ENCODE measurements at places on chromosomes 11 and 22. TPM values are rescaled to one million over a fixed set of nuclear protein-coding genes. Genes with fewer than 3 reads are reported as not detected.
A peak's percentile ranks its signal among the peaks of the same experiment; 100 is the strongest.

The PRMT3 gene
- 33.7 TPM for total RNA-seq

The MYO18B gene
- not detected for total RNA-seq

The KLHL35 gene
- total RNA-seq: not detected

The ABCC8 gene
- not detected for total RNA-seq

The APOL6 gene
- total RNA-seq: 13.6 TPM

The SCUBE2 gene
- 0.10 TPM for total RNA-seq

The OR52I1 gene
- total RNA-seq: not detected

The NCAPH2 gene
- total RNA-seq: 39.0 TPM

The C22orf23 gene
- total RNA-seq: 1.1 TPM

The OSM gene
- not detected for total RNA-seq

The DGCR2 gene
- 19.1 TPM for total RNA-seq

The CD6 gene
- total RNA-seq: not detected

The UBQLN3 gene
- not detected for total RNA-seq

The CERK gene
- total RNA-seq: 19.6 TPM

DNA sequence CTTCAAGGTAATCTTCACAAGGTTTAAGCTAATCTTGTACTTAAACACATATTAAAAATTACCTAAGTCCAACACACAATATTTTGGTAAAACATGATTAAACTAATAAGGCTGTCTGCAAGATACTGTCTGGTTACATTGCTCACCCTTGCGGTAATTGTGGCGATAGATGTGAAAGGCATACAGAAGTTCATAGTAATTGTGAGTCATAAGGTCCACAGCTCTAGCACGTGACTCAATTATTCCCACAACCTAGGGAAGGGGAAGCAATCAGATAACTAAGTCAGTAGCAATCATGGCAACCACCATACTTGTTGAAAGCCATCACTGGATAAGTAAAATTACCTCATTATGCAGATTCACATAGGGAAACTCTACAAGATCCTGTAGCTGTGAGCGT is 30.5 kb upstream of the FNBP4 start:
- DNase-seq: peak; percentile 41

GRCh38 chr22:46800102-46800857 is 37.8 kb downstream of the TBC1D22A start:
- DNase-seq: no peak

DNA sequence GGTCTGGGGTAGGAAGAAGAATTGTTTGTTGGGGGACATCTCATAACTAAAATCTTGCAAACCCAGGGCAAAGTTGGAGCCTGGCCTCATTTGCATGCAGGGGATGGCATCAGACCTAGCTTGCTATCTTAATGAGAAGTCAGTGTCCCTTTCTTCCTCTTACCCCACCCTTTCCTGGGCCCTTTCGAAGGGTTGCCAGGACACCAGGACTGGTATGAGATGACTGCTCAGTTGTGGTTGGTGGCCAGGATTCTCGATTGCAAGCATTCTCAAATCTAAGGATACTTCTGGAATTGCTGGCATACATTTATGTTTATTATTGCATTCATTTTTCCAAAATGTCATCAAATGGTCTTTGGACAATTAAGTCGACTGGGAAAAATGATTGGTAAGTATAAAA is 131.0 kb downstream of the SLC1A2 start:
- DNase-seq: no peak

DNA sequence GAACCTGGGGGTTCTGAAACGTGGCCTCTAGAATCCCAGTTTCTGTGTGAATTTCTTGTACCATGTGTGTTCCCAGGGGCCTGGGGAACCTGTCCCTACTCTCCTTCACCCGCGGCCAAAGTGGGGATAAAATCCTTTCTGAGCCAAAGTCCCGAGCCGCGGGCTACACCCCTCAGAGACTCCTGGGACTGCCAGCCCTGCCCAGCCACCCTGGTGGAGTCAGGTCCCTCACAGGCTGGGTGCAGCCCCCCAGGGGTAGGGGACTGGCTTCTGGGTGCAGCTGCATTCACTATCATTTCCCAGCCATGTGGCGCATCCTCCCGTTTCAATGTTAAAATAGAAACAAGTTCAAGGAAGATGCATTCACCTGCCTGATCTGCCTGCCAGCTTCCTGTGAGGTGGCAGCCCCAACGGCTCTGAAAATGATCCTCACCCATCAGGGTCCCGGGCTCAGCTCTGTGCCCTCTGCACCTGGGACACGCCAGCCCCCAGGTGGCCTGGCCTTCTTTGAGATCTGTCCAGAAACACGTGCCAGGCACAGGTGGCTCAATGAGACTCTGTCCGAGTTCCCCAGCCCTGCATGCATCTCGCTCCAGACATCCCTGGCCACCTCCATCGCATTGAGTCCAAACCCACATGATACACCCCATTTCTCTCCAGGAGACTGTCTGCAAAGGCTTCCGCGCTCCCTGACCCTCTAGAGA is 338.8 kb downstream of the CTTN start:
- DNase-seq: no peak

DNA sequence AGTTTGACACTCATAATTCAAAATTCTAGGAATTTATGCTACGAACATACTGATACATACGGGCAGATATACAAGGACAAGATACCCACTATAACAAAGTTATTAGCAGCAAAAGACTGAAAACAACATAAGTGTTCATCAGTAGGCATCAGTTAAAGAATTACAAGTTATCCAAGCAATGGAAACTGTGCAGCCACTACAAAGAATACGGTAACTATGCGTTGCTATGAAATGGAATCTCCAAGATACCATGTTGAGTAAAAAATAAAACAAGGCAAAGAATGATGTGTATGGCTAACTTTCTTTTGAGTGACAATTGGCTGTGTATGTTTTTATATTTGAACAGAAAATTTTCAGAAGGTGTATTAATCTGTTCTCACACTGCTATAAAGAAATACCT is 151.7 kb downstream of the ADAMTS15 start:
- no peak for DNase-seq

- no peak for DNase-seq
These were observed 2.9 kb upstream of the ARFGAP2 start for GRCh38 chr11:47179655-47179991.

- no peak for DNase-seq
These were observed 876.3 kb downstream of the FAM181B start for GRCh38 chr11:81857386-81857785.

DNA sequence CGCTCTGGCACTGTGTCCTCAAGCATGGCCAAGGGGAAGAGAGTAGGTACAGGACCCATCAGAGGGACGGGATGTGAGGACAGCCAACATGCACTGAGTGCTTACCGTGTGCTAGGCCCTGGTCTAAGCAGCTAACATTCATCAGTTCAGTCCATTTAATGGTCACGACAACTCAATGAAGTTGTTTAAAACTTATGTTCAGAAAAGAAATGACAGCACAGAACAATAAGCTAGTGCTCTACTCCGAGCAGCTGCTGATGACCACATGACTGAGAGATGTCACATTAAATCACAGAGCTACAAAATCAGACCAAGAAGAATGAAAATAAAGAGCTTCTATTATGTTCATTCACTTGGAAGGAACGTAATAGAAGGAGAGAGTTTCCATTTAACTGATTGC is 26.3 kb downstream of the PRDM10 start:
- no peak for DNase-seq

- no peak for DNase-seq
These were observed 5.1 kb upstream of the KRTAP5-9 start for GRCh38 chr11:71542879-71543777.

- peak; percentile 58 for DNase-seq
These were observed 9.5 kb downstream of the RBMXL2 start for GRCh38 chr11:7098235-7098832.

GRCh38 chr22:47849576-47849975 is 1087.1 kb downstream of the TBC1D22A start:
- DNase-seq: no peak

GRCh38 chr11:4672470-4672869 is 25.2 kb downstream of the OR51E2 start:
- DNase-seq: no peak

GRCh38 chr11:94563176-94563847 is 3.9 kb upstream of the PIWIL4 start:
- peak; percentile 19 for DNase-seq

DNA sequence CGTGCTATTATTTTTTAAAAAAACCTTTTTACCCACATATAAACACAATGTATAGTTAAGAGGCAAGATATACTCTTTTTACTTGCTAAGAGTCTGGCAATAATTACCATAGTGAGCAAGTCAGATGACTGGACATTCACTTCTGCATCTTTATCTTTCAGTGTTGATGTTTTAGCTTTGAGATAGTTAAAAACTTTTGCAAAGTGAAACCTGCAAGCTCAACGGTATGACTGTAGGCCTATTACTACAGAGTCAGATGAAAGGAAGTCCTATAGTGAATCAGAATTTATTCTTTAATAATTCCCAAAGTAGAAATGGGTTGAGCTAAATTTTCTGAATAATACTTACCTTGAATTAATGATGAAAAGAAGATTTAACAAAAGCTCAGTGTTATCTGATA is 236.7 kb upstream of the CCDC90B start:
- DNase-seq: no peak

DNA sequence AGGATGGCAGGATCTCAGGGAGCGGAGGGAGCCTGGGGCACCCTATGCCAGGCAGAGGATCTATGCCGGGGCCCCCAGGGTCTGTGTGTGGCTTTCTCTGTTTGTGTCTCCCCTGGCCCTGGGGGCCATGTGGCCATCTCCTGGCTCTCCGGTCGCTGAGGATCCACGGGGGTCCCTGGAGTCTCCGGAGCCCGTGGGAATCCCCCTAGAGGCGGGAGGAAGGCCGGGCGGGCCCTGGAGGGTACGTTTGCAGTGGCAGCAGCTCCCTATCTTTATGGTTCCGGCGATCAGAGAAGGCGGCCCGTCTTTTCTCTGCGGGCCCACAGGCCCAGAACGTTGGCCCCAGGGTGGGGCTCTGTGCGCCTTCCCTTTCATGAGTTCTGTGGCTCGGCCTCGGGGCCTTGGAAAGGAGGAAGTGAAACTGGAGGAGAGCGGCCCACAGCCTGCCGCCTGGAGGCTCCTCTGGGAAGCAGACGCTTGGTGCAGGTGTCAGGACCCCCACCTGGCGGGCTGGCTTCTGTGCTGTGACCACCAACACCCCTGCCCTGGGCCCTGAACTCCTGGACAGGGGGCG is 82.1 kb downstream of the KCNQ1 start:
- DNase-seq: no peak

GRCh38 chr11:26323837-26324236 is 8.1 kb upstream of the ANO3 start:
- peak; percentile 10 for DNase-seq

GRCh38 chr11:69828276-69828970 is 9.2 kb upstream of the FGF3 start:
- DNase-seq: no peak

- no peak for DNase-seq
These were observed 7.3 kb upstream of the CSRP3 start for GRCh38 chr11:19208959-19209546.

- no peak for DNase-seq
These were observed 14.8 kb upstream of the MRGPRF start for GRCh38 chr11:69027704-69028372.

Data from H4 (cell line).